ENCODE measurements at places on chromosomes 12 and 14.

DNA sequence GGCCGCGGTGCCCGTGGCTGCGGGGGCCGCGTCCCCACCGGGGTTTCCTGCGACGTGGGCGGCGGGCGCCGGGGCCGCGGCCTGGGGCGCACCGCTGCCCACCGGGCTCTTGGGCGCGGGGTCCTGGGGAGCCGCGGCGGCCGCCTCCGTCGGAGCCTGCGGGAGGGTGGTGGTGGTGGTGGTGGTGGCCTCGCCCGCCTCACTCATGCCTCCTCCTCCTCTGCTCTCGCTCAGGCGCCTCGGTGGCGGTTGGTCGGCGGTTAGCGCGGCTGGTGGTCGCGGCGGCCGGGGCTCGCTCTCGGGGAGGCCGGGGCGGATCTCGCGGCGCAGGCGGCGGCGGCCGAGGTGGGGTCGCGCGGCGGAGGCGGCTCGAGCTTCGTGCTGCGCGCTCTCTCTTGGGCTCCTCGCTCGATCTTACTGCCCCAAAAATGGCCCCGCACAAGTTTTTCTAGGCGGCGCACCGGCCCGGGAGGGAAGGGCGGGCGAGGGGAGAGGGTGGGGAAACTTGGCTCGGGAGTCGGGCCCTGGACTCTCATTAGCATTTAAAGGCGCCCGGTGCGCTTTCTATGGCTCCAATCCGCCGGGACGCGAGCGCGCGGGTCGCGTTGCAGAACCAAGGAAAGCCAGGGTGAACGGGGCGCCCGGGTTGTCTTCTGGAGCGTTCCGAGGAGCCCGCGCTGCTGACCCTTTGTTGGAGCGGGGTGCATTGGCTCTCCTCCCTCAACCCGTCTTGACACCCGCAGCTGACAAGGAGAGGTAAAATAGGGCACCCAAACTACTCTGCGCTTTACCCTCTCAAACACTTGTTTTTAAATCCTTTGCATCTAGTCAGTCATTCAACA lies at the start of gene YBX3:
TSS of gene YBX3 (minus strand) at position 419 of the 842 bp plus-strand sequence. CDS start at position 207, 212 bp downstream.
- DNase-seq = peak; percentile 82

GRCh38 chr12:6638305-6638704 lies 2.5 kb upstream of the LPAR5 start:
- DNase-seq = no peak

DNA sequence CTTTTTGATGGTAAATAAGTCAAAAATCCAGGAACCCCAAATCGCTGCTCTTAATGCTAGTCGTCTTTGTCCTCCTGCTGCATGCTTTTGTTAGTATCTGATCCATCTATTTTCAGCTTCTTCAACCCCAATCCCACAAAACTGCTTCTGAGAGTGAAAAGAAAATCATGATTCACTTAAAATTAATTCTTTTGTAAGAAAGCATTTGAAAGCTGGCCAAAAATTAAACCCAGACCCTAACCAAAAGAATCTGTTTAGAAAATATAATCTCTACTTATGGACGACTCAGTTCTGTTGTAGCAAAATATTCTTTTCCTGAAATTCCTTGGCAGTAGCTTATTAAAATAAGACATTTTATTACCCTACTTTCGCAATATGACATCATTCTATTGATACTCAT lies 443.6 kb upstream of the SYT1 start:
- DNase-seq = no peak

GRCh38 chr12:91817517-91817916 lies 328.1 kb downstream of the BTG1 start:
- DNase-seq = no peak

DNA sequence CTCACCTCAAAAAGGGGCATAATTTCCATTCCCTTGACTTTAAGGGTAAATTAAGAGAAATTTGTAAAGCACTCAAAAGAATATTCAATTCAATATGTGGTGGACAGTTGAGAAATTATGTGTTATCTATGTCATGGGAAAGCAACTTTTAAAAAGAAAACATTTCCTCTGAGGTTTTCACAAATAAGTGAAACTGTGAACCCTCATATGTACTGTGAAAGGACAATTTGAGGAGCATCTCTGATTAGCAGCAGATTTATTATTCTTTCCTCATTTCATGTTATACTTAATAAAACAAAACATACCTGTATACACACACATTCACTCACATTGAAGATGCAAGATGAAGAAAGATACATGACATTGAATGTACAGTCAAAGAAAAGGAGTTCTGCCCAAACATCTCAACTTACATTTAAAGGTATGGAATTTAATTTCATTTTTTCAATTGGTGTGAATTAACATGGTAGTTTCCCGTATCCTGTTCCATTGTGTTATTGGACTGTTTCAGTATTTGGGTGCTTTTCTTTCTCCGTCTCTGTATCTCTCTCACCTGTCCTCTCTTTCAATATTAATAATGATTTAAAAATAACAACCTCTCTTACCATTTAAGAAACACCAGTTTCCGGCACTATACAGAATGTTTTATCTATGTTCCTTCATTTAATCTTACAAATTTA lies at the start of gene KLRF1:
TSS of gene KLRF1 (plus strand) at position 273 of the 680 bp plus-strand sequence. CDS start at position 337, 64 bp downstream.
- DNase-seq = no peak

- no peak for DNase-seq
These were observed 19.6 kb downstream of the FGD6 start for GRCh38 chr12:95197636-95198035.

- DNase-seq = no peak
These were observed 10.4 kb upstream of the OSBPL8 start for GRCh38 chr12:76569685-76570604.

DNA sequence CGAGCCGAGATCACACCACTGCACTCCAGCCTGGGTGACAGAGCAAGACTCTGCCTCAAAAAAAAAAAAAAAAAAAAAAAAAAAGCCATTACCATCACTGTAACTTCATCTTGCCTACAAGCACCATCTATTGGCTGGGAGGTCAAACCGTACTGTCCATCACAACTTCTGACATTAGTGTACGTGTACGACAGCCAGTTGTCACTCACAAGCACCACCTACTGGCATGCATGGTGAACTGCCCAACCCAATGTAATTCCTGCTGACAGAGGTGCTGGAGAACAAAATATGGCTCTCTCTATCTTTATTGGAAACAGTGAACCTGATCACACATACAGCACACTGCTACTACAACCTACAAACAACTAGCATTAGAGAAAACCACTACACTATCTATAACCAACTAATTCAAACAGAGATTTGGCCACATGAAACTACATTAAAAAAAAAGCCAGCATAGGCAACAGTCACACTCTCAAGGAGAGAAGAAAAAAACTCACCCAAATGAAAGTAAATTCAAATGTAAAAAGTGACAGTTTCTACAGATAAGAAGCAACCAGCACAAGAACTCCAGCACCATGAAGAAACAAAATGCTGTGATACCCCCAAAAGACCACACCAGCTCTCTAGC lies 82.3 kb downstream of the PUS7L start:
- no peak for DNase-seq

DNA sequence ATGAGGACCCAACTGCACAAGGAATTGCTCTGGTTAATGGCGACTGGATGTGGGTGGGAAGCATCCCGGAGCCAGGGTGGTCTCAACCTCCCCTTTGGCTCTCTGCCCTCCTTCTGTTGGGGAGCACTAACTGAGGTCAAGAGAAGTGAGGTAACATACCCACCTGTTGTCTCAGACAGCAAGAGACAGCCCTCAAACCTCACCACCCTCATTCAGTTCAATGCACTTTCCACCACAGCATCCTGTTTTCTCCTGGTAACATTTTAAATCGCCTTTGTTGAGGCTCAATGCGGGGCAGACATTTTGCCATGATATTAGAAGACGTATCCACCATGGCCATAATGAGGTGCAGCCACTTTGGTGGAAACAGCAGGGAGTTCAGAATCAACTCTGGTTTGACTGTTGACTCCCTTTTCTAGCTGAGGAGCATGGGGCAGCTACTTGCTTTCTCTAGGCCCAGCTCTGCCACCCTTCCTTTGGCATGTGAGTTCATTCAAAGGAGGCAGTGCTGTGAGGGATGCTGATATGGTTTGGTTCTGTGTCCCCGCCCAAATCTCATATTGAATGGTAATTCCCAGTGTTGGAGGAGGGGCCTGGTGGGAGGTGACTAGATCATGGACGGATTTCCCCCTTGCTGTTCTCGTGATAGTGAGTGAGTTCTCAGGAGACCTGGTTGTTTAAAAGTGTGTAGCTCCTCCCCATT lies 338.6 kb downstream of the PCNX1 start:
- no peak for DNase-seq

DNA sequence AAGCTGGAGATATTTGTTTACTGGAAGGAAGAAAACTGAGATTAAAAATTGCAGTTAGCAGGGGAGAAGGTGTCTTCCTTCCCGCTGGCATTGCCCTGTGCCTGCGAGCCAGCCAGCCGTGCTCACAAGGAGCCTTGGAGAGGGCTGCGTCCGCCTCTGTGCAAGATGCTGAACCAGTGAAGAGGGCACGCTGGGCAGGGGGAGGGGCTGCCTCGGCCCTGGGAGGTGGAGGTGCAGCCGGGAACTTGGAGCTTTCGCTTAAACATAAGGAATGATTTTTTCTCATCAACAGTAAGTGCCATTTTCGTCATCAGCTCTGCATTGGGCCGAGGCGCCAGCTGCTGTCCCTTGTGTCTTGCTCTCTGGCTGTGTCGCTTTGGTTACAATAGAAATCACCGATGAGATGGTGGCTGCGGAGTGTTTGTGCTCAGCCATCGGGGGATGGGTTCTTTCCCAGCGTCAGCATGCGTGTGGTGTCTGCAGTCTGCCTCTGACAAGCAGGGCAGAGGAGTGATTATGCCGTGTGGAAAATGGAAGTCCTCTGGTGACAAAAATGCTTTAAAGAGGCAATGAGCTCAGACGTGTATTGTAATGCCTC lies 97.3 kb downstream of the ESR2 start:
- DNase-seq = no peak

Measured in 8988T (cell line).